Stimulated activated CD4-positive, alpha-beta T cell treated with anti-CD3 and anti-CD28 coated beads, Interleukin-4, amount 100 ng/mL, for 24 hours (primary cell): ENCODE measurements at places on chromosomes 6 and 20.

GRCh38 chr20:25247000-25247517, 826 bp upstream of the PYGB start:
- DNase-seq: no peak

- DNase-seq: no peak
Measured at GRCh38 chr20:63562461-63563224, 8.7 kb downstream of the FNDC11 start.

GRCh38 chr6:149855040-149855654, 9.0 kb downstream of the LRP11 start:
- no peak for DNase-seq

- no peak for DNase-seq
Measured at GRCh38 chr6:82906489-82906888, 159.2 kb downstream of the UBE3D start.

DNA sequence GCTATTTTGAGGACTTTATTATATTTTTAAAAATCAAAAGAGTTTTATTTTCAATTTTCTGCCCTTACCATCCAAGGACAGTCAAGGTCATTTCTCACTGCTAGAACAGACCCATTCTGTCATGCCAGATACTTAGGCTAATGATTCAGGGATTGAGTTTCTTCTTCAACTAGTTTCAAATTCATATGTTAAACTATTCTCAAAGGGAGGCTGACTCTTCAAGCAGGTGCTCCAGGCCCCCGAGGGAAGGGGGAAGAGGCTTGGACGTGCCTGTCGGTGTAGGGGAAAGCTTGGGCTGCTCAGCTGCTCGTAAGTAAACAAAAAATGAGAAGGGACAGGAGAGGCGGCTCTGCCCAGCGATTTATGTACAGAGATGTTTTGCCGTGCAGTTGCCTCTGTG, 69.4 kb upstream of the MYLIP start:
- DNase-seq: no peak

DNA sequence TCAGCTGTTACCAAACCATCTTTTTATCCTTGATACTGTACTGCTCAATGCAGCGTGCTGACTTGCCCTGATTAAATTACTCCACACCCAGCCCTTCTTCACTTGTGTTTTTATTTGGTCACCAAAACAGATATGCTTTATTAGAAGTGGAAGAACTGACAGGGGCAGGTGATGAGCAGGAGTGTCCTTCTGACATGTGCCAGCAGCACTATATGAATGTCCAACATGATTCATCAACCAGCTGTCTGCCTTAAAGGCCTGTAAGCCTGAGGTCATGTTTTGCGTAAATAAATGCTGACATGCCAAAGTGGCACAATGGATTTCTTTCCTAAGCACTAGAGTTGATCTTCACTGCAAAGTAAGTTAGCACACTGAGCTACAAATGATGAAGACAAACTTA, 15.4 kb downstream of the POPDC3 start:
- no peak for DNase-seq

GRCh38 chr6:140663772-140664171, 1289.3 kb upstream of the CITED2 start:
- no peak for DNase-seq

GRCh38 chr20:7950387-7950786, 10.1 kb upstream of the HAO1 start:
- DNase-seq: no peak

GRCh38 chr6:110033749-110034666, 55.9 kb downstream of the GPR6 start:
- no peak for DNase-seq

GRCh38 chr6:130671577-130671976, 155.6 kb upstream of the SMLR1 start:
- no peak for DNase-seq

- no peak for DNase-seq
Measured at GRCh38 chr6:145138469-145139139, 596.7 kb downstream of the EPM2A start.

DNA sequence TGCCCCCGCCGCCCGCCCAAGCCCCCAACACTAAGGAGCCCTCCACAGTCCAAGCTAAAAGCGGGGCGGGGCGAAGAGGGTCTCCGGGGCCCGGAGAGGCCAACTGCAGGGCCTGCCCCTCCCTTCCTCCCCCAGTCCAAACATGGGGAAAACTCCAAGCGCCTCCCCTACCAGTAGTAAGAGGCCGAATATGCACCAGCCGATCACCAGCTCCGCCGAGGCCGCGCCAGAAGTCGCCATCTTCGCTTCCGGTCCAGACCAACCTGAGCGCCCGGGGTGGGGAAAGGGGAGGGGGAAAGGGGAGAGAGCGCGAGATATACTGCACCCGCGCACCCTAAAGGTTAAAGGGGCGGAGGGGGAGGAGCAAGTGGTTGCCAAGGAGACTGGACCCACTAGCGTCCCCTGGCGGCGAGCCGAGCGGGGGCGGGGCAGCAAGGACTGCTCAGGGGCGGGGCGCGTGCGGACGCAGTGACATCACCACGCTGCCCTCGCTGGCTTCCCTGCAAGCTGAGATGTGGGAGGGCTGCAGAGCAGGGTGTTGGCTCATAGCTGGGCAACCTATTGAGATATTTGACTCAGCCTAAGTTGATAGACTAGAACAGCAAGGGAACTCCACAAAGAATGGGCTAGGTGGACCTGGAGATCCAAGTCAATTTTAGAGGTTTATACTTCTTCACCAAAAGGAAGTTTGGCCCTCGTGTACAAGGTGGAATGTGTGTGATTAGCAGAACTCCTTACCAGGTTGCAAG, at the start of gene LMBRD1:
TSS of gene LMBRD1 (minus strand) at position 369 of the 749 bp plus-strand sequence. CDS start at position 240, 129 bp downstream.
- peak; percentile 99 for DNase-seq

DNA sequence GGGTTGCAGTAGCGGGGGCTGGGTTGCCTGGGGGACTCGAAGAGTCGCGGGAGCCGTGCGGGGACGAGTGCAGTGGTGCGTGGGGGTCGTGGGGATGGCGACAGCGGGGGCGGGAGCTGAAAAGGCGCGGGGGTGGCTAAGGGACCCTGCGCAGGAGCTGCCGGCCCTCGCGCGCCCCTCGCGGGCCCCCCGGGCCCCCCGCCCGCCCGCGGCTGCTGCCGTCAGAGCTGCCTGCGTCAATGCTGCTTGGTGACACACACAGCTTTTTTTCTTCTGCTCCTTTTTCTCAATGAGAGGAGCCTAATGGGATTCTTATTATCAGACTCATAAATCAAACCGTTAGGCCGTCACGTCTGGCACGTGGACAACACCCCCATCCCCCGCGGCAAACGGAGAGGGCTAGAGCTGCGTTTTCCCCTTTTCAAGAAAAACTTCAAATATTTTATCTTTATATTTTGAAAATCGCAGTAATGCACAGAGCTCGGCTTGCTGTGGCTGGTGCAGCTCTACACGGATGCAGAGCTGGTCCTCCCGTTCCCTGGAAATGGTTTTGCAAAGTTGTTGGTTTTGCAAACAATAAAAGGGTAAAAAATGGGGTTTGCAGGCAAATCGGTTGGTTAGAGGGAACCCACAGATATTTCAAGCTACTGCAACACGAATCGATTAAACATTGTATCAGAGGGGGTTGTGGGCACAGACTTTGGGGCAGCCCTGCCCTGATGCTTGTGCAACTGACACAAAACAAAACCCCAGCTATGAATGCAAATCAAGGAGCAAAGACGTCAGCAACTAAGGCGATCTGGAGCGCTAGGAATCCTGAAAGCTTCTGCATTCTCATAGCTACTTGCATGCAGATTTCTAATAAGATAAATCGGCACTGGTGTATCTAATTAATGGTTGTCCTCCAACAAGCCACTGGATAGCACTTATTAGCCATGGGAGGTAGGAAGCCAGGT, 161.4 kb downstream of the TBXT start:
- no peak for DNase-seq

DNA sequence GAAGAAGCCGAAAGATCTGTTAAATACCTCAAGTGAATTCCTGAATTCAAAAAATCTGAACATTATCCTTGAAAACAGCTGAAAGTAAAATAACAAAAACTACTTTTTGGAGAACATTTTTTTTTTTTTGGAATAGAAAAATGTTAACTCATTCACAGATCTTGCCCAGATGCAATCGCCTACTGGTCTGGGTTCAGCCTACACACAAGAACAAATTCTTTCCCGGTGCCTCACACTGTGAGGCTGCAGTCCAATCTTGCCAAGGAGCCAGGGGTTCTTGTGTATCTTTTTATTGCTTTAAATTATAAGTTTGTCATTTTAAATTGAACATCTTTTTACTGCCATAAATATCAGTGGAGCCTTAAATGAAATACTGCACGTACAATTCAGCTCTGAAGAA, 41.2 kb upstream of the TMEM200A start:
- DNase-seq: no peak

- DNase-seq: no peak
Measured at GRCh38 chr6:112802144-112802543, 455.0 kb downstream of the RFPL4B start.

DNA sequence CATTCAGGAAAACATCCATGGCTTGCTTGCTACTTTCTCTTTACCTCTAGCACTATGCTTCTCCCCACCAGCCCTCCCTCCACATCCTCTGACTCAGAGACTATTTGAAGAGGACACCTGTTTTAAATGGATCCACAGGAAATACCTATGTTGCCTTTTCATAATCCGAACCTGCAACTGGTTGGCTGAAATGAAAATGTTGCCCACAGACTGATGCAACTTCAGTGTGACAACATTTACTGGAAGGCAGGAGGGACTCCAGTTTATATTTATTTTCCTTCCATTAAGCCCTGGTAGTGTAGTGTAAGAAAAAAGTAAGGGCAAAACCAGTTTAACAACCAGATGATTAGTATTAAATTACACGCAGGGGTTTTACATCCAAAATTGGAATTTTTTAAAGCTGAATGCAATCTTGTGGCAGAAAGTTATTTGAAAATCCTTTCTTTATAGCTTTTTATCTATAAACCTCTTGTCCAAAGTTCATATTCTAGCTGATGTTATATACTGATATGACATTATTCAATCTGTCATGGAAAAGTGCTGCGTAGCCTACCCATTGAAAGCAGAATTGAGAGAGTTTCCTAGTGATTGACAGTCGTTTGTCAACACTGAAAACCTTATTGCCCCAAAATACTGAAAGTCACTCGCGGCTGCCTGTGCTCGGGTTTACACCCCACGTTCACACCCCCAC, 881 bp upstream of the AIG1 start:
- peak; percentile 30 for DNase-seq

DNA sequence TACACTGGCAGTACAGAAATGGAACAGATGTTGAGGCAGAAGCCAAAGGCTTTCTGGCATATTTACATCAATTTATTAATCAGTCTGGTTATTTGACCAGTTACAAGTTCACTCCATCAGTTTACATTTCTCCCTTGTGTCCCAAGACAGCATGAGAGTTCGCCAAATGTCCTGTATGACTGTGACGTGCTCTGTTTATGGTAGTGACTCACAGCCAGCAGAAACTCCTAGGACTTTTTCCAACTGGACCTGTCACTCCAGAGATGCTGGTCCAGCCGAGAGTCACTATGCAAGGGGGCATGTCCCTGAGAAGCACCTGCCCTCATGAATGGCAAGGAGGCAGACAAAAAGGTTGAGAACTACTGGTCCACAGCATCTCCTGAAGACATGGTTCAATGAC, 160.0 kb downstream of the LRFN2 start:
- DNase-seq: no peak

DNA sequence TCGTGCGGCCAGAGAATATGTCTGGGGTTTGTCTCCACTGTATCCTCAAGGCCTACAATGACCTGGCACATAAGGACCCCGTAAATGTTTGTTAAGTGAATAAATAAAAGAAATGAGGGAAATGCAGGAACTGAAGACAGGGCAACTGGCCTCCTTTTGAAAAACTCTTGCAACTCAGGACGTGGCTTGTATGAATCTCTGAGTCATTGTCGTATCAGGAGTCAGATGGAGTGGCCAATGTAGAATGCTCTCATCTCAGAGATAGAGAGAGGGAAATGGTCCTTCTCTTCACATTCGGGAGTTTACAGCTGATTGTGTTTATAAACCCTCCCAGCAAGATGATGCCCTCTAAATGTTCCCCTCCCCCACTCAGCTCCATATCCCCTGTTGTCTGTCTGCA, 57.1 kb downstream of the UST start:
- DNase-seq: no peak
